ENCODE measurements at places on chromosomes 7 and 10.

DNA sequence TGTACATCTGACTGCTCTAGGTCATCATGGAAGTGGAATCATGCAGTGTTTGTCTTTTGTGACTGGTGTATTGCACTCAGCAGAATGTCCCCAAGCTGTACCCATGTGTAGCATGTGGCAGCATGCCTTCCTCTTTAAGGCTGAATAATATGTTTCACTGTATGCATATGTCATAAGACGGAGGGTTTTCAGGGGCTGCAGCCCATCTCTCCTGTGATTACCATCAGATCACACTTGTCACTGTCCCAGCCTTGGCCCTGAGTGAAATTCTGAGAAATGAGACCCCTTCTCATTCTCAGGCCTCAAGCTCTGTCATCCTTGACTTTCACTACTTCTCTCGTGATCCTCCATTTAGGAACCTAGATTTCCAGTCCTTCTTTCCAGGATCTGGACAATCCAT, 50.0 kb downstream of the CPXM2 start:
- DNase-seq: no peak

DNA sequence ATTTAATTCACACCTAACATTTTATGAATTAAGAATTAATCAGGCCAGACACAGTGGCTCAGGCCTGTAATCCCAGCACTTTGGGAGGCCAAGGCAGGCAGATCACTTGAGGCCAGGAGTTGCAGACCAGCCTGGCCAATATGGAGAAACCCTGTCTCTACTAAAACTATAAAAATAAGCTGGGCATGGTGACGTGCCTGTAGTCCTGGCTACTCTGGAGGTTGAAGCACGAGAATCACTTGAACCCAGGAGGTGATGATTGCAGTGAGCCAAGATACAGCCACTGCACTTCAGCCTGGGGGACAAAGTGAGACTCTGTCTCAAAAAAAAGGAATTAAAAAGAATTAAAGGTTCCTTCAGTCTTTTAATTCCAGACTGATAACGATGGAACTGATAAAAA, 11.1 kb downstream of the LARP4B start:
- DNase-seq: no peak

DNA sequence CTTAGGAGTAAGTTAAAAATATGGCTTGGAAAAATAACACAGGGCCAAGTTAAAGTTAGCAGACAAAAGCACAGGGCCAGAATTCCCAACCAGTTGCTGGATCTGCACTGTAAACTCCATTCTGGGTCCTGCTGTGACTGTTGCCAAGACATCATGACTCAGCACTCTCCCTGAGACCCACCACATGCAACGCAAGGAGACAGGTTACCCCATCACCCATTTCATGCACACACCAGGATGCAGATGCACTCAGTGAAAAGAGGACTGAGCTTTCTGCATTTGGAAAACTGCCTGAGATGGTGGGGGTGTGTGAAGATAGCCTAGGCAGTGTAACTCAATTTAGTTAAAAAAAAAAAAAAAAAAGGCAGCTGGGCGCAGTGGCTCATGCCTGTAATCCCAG, 97.6 kb upstream of the ZNF438 start:
- peak; percentile 90 for DNase-seq

DNA sequence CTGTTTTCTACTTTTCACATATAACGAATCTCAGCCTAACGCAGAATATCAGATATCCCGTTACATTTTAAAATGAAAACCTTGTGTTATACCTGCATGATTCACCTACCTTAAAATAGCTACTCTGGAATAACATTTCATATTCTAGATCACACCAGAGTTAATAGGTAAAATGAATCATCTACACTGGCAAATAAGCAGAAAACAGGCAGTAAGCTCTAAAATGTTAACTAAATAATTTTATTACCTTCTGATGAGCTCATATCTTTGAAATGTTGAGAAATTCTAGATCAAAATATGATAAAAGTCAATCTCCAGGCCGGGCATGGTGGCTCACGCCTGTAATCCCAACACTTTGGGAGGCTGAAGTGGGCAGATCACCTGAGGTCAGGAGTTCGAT, 71.3 kb downstream of the CPEB3 start:
- DNase-seq: no peak

- no peak for DNase-seq
Observed at GRCh38 chr7:50207686-50208255, 96.7 kb upstream of the IKZF1 start.

GRCh38 chr7:39186671-39187070, 209.0 kb downstream of the POU6F2 start:
- no peak for DNase-seq

GRCh38 chr7:56483861-56484550, 367.8 kb upstream of the NUPR2 start:
- no peak for DNase-seq

GRCh38 chr7:127954357-127954748, 76.9 kb downstream of the LRRC4 start:
- DNase-seq: no peak

DNA sequence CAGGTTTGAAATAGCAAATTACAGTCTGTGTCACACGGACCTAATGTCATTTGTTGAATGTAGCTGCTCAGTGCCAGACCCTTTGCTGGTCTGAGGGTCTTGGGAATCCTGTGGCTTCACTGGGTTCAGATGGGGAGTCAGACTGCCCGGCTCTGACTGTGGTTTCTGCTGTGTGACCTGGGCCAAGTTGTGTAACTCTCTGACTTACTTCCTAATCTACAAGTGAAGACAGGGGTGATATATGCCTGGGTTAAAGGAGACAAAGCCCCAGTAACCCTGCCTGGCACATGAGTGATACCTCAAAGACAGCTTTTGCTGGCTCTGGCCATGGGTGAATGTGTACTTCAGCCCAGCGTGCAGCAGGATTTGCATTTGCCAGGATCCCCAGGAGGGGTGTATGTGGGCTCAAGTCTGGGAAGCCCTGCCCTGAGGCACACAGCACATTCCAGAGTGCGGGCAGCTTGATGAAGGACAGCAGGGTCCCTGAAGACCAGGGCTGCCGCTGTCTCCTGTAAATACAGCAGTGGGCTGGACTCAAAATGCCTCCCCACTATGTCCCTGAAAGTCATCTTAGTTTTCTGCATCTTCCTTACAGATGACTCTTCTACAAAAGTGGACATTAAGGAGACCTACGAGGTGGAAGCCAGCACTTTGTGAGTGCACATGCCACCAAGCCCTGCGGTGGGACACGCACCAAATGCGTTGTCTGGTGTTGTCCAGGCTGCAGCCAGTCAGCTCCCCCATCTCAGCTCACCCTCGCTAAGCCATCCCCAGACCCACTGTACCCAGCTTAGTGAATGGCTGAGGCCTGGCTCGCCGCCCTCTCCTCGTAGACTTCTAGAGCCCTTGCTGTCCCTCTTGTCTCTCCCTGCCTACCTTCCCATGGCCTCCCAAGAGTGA, 16.4 kb downstream of the NACAD start:
- DNase-seq: no peak

DNA sequence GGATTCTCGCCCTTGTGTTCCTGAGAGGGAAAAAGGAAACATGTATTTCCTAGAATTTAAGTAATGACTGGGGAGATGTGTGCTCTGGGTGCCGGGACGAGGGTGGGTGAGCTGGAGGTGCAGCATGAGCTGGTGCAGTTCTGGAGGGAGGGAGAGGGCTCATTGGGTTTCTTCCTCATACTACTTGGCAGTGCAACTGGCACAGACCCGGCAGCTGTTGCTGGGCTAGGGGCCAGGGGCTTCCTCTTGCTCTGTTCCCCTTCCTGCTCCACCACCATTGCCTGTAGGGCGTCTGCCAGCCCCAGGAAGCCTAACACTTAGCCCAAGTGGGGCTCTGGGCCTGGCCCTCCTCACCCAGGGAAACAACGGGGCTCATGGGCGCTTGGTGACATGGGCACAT, 5.9 kb downstream of the RET start:
- no peak for DNase-seq

DNA sequence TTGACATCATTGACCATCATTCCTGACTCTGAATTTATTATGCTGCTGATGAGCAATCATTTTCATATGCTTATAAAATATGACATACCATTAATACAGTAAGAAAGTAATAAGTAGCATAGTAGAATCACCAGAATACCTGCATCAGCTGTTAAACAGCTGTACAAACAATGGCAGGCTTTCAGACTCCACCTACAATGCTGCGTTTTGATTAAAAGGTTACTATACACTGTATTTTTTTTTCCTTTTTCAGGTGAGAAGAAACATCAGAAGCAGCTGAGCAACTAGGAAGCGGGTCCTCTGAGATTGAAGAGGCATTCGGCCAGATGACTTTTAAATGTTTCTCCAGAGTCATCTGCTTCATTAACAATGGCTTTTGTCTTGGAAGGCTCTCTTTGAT, 7.1 kb downstream of the ASNS start:
- DNase-seq: no peak

DNA sequence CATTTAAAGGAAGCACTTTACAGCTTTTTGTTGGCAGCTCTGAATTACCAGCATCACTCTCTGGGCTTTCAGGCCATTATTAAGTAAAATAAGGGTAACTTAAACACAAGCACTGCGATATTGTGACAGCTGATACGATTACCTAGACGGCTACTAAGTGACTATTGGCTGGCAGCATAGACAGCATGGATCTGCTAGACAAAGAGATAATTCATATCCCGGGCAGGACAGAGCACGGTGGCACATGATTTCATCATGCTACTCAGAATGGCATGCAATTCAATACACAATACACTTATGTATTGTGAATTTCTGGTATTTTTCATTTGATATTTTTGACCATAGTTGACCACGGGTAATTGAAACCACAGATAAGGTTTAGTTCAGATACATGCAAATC, 522.0 kb upstream of the LRRN3 start:
- no peak for DNase-seq

GRCh38 chr10:98078774-98079173, 48.4 kb upstream of the CRTAC1 start:
- no peak for DNase-seq

Measured in AG04450 (cell line).